ENCODE measurements at places on chromosomes 3 and 15. TPM values are rescaled to one million over a fixed set of nuclear protein-coding genes. Genes with fewer than 3 reads are reported as not detected.

USP13 gene
- total RNA-seq = 21.5 TPM

JAGN1 gene
- total RNA-seq = 31.5 TPM

FBXW12 gene
- total RNA-seq = not detected

CACNA2D3 gene
- not detected for total RNA-seq

SLCO2A1 gene
- under 0.01 TPM for total RNA-seq

RTP1 gene
- not detected for total RNA-seq

GOLGA8T gene
- total RNA-seq = not detected

MESP2 gene
- 0.75 TPM for total RNA-seq

FMN1 gene
- total RNA-seq = 11.0 TPM

UBR1 gene
- total RNA-seq = 54.2 TPM
